ENCODE measurements at places on chromosomes 6 and 20.

DNA sequence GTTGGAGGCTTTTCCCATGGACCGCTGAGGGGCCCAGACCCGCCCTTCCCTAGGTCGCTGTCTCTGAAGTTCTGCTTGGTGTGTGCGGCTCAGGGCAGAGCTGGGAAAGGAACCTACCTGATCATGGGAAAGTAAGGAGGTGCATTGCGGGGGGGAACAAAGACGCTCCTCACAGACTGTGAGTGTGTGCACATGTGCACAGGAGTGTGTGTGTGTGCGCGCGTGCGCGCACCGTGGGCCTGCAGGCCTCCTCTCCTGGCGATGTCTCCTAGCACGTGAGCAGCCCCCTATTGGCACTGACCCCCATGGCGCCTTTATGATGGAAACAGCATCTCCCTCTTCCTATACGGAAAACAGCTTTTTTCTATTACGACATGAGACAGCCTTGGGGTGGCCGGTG, 224.1 kb downstream of the TAF4 start:
- DNase-seq: no peak

- DNase-seq: no peak
These were observed 114.3 kb upstream of the CD93 start for GRCh38 chr20:23200413-23200812.

GRCh38 chr6:37550191-37550831, 50.6 kb upstream of the CCDC167 start:
- no peak for DNase-seq

GRCh38 chr6:3210024-3210610, 17.3 kb downstream of the TUBB2B start:
- DNase-seq: no peak

DNA sequence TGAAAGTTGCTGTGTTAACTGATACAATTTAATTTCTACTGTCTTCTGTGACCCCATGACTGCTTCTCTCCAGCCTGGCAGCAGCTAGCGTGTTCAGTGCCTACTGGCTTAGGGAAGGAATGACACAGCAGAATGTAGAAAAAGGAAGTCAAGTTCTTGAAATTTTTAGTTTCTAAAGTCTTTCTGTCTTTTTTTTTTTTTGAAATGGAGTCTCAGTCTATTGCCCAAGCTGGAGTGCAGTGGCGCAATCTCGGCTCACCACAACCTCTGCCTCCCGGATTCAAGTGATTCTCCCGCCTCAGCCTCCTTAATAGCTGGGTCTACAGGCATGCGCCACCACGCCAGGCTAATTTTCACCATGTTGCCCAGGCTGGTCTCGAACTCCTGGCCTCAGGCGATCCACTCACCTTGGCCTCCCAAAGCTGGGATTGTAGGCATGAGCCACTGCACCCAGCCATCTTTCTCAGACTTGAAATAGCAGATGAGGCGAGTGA, 39.3 kb downstream of the PCNA start:
- DNase-seq: peak; percentile 47

GRCh38 chr6:117018771-117019170, 141.7 kb downstream of the RFX6 start:
- DNase-seq: no peak

GRCh38 chr6:30571762-30572082, 480 bp downstream of the ABCF1 start:
- no peak for DNase-seq
